Activated CD8-positive, alpha-beta memory T cell treated with anti-CD3 and anti-CD28 coated beads for 1 hour (primary cell): ENCODE measurements at places on chromosomes 5 and 9.

- DNase-seq: no peak
These were observed 288.0 kb downstream of the ASTN2 start for GRCh38 chr9:117126871-117127270.

- DNase-seq: no peak
These were observed 28.5 kb upstream of the KIF4B start for GRCh38 chr5:154984946-154985516.

GRCh38 chr5:169753795-169754194, 116.7 kb downstream of the DOCK2 start:
- DNase-seq: no peak

DNA sequence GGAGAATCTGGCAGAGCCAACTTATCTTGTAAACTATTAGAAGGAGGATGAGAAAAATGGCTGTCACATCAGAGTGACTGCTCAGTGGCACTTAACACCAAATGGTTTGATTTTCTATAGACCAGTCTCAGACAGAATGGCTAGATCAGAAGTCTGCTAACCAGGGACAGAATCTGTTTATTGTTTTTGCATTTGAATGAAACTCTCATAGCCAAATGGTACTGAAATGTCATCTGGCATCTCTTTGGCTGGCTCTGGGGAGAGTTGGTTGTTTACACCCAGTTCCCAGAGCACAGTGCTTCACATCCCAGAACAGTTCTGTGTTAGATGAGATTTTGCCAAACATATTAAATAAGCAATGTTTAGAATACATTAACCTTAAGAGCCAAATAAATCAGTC, 106.6 kb upstream of the HMHB1 start:
- DNase-seq: no peak

DNA sequence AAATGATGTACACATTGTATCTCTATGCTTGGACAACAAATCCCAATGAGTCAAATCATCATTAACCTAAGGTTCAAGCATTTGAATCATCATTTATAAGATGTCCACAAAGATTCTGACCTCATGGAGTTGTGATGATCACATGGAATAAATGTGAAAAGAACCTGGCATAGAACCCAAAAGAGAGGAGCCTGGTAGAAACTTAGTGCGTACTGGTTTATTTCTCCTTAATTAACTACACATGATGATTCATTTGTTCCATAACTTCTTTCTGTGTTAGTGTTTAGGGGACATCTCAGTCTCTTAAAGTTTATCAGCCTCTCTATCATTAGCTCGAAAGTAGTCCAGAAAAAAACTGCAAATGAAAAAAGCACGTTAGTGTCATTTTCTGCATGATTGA, 411.6 kb downstream of the BRINP1 start:
- DNase-seq: no peak

DNA sequence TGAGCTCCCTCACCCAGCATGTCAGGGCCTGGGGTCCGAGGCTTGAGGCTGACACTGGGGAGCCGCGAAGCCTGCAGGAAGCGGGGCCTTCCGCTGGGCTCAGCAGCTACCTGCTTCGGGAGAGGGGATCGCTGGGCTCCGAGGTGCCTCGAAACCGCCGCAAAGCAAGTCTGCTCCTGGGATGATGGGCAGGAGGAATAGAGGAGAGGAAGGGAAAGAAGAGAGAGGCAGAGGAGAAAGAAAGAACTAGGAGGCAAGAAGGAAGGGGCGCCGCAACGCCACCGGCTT, 1.5 kb upstream of the PRDM12 start:
- DNase-seq: no peak

DNA sequence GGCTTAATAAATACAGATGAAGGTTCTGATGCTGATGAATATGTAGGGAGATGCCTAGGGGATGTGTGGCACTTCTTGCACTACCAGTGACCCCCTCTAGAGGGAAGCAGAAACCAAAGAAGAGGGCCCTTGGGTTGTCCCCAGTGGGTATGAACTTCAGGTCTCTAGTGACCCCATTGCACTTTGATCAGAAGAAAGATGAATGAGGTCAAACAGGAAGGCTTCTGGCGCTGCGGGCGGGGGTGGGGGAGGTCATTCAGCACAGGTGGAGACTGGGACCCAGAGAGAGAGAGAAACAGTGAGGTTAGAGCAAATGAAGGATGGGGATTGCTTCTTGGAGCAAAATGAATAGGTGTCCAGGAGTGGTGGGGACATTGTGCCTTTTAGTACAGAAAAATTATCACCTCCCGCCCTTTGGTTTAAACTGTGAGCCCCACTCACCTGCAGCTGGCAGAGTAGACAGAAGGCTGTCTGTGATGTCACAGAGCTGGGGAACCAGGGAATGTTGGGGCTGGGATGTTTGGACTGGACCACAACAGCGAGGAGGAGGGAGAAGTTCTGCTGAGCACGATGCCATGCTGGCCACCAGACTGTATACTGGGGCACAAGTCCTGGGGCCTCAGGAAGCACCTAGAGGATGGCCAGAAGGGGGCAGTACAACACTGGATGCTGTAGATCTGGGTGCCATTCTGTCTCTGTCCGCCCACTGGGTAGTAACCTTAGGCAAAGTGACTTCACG, at the start of gene TEX48:
TSS of gene TEX48 (minus strand) at position 599 of the 739 bp plus-strand sequence. CDS start 10,469 bp downstream, outside the sequence.
- peak; percentile 51 for DNase-seq

DNA sequence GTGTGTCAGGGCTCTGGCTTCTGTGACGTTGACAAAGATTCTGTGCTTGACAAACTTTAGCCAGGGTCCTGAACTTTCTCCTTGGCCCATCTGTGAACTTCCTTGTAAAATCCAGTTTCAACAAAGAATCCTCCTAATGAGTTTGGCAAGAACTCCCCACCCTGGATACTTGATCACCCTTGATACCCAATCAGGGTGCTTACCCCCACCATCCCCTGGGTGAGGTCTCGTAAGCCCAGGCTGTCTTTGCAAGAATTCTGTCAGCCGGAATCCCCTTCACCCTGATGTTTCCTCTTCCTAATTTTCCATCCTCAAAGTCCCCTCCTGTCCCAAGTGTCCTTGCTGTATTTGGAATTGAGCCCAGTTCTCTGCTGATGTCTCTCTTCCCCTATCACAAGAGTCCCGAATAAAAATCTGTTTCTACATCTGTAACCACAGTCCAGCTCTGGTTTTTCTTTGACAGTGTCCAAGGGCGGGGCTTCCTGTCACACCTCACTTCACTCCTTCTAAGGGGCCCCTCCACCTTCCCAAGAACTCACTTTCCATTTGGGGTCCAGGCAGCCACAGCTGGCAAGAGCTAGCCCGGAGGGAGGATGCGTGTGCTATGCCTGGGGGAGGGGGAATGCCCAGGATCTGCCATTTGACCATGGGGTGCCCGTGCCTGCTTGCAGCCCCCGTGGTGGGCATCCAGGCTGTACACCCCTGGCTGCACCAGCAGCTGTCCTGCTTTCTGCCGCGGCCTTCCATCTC, 2.7 kb upstream of the CARD19 start:
- DNase-seq: no peak

- DNase-seq: no peak
These were observed 164.4 kb upstream of the EFNA5 start for GRCh38 chr5:107835096-107835495.
